ENCODE measurements at places on chromosomes 7 and 10.

- no peak for DNase-seq
These were observed 46.4 kb upstream of the NKX6-2 start for GRCh38 chr10:132832186-132832969.

- DNase-seq = no peak
These were observed 156.8 kb downstream of the FRMD4A start for GRCh38 chr10:14173706-14174594.

GRCh38 chr10:68334672-68335467 lies 2.1 kb upstream of the PBLD start:
- no peak for DNase-seq

GRCh38 chr7:135599471-135599870 lies 41.8 kb downstream of the NUP205 start:
- no peak for DNase-seq

DNA sequence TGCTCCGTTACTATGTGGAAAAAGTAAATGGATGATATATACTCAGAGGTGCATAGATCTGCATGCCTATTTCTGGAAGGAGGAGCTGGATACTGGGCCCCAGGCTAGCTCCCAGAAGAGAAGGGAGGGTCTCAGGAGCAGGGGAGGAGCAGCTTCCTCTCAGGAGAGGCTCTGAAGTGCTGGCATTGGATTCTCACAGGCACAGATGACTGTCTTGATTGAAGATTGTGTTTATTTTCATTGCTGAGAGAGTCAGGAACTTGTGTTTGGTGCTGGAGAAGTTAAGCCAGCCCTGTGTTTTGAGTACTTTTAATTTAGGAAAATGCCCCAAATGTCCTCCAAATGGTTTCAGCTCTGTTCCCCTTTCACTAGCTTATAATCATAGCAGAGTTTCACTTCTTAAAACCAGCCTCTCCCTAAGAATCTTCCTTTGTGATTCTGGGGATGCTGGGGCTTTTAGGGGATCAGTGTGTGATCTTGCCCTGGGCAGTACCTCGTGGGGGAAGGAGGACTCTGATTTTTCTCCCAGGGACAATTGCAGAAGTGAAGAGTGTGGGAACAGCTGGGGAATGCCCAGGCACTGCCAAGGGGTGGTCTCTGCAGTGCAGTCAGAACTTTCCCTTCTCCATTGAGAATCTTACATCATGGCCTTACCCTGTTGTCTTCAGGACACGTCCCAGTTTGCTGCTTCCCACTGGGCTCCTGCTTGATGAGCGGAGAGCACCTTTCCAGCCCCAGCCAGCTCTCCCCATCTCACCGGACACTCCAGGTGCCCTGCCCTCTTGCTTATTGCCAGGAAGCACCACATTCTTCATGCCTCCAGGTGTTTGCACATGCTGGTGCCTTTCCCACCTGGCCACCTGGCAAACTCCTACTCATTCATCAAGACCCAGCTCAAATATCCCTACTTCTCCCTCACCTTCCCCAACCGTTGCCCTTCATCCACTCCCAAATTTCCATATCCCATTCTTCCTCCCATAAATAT lies 102.8 kb downstream of the ARHGAP22 start:
- DNase-seq = no peak

- no peak for DNase-seq
These were observed 90.0 kb downstream of the PLCE1 start for GRCh38 chr10:94083662-94084265.

DNA sequence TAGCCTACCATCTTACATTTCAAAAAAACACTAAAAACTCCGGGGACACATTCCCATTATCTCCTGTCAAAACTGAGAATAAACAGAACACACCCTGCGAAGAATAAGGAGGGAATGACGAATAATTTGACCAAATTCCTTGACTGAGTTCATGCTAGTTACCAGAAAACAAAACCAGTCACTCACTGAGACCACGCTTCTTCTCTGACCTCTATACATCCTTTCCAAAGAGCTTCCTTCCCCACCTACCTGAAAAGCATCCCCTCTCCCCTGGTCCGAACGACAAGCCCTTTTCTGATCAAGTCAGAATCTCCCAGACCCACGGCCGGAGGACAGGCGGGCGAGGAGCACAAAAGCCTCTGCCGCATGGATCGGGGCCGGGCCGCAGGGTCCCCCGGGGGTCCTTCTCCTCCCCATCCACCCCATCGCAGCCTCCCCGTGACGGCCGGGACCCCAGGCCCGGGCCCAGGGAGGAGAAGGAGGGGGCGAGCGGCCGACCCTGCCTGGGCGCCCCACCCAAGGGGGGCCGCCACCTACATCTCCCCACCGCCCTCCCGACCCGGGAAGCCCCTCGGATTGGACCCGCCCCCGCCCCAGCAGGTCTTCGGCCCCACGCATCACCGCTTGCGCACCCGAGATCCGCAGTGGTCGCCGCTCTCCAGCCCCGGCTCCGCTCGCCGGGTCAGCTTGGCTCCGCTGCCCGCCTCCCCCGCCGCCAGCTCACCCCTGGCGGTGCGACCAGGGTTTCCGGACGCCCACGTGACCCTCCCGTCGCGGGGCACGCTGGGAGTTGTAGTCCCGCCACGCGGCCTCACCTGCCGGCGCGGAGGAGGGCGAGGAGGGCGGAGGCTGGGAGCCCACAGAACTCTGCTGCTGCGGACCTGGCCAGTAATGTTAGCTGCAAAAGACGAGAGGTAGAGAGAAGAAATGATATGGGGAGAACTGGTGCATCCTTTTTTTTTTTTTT lies at the start of gene SLC37A3:
TSS of gene SLC37A3 (minus strand) at position 747 of the 967 bp plus-strand sequence. CDS start 16,004 bp downstream, outside the sequence.
- peak; percentile 73 for DNase-seq

- no peak for DNase-seq
These were observed 2.6 kb downstream of the COX19 start for GRCh38 chr7:972676-973309.

DNA sequence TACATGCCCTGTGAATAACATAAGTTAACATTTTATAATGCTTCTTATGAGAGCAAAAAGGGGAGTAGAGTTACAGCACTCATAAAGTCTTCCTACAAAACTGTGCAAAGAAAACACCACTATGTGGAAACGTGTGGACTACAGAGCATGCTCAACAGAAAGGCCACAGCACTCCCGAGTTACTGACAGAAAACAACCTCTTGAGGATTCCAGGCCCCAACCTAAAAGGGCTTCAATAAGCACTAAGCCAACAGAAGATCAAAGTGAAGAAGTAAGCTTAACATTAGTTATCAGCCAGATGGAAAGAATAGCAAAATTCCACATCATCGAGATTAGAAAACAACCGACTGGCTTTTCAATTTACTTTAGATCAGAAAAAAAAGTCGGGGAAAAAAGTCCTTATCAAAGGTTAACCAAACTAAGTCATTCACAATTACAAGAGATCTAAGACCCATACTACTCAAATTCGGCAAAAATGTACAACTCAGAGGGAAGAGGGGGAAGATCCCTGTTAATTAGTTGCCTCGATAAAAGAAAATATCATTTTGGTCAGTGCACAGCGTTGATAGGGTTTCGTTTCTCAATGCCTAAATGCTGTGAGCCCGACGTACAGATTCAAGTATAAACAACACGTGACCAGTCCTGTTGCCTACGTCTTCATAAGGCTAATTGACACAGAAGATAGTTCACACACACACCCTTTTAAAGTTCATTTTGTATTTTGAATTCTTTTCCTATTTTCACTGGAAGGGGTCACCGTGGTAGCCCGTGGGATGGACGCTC lies 1.4 kb downstream of the KBTBD2 start:
- DNase-seq = no peak

DNA sequence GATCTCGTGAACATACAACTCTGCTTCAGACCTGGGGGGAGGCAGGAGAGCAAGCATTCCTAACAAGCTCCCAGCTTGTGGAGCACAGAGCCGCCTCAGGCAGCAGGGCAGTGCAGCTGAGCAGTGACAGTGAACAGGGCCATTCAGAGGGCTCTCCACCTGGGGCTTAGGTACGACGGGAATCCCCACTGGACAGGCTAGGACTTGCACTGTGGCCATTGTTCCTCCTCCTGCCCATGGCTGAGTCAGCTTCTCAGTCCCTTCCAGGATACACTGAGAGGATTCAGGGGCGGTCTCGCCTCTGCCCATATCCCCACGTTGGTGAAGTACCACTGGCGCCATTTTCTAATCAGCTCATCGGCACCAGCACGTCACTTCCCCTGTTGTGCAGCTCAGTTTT lies 71.1 kb downstream of the FIGNL1 start:
- no peak for DNase-seq

DNA sequence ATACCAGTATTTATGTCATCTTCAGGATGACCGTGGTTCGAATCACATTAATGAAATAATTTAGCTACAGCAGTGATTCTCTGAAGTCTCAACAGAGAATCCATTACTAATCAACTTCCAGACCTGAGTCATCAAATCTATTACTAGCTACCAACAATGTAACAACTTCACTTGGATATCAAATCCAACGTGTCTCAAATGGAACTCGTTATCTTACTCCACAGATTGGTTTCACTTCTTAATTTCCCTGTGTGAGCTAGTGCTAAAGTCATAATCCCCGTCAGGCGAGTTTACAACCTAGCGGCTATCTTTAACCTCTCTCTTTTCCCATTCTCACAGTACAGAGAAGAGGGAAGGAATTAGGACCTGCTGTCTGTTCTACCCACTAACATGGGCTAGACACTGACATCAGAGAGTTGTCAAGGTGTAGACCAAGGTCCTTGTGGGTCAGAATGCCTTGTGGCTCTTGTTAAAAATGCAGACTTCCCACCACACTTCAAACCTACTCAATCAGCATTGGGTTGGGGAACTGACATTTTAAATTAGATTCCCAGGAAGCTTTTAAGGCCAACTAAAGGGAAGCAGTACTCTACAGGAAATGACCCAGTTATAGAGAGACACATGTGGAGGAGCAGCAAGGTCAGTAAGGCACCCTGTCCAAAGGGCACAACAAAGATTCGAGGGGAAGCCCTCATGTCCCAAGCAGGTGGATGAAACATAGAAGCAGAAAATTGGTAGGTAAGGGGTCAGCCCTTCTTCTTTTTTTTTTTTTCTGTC lies 57.3 kb upstream of the GSAP start:
- no peak for DNase-seq

GRCh38 chr10:15808204-15808797 lies 52.0 kb downstream of the MINDY3 start:
- DNase-seq = no peak

DNA sequence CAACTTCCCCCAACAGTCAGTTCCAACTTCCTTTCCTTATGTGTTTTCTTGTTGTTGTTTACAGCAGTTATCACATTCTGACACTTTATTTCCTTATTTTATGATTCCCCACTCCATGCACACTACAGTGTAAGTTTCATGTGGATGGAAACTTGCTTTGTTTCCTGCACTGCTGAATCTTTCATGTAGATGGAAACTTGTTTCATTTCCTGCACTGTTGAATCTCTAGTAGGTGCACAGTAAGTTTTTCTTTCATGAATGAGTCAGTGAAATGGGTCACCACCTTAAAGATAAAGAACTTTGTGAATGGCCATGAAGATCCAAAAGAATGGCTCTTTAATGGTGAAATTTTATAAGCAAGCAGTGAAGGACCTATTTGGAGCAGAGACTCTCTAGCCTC lies 61.4 kb downstream of the SHOC2 start:
- DNase-seq = no peak

DNA sequence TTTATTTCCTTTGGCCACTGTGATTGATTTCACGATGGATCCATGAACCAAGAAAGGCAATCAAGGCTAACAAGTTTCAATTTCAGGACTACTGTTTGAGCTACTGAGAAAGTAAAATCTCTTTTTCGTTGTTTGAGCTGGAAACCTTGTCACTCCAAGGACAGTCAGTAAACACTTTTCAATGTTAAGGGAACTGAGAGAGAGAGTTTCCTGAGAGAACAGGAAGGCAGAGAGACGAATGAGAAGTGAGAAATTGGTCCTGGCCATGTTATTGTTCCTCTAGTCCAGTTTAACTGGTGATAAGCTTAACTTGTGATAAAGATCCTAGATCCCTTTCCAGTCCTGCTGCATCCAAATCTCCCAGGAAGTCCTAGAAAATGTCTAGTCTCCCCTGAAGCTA lies 909 bp upstream of the AKR1D1 start:
- no peak for DNase-seq

DNA sequence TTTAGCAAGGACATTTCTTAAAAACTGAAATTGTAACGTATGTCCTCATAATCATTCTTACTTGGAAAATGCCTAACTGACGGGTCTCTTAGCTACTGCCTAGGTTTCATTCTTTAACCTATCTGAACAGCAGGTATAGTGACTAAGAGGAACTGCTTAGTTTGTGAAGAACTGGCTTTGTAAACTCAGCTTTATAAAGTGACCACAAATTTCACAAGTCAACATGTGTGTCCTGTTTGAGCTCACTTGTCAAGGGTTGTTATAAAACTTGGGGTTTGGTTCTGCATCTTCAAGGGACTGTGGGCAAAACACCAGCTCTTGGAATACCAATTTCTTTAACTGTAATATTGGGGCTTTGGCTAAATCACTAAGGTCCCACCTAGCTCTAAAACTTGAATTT lies 32.2 kb downstream of the MRPS33 start:
- no peak for DNase-seq

GRCh38 chr10:69837261-69837660 lies 35.6 kb downstream of the COL13A1 start:
- DNase-seq = no peak

DNA sequence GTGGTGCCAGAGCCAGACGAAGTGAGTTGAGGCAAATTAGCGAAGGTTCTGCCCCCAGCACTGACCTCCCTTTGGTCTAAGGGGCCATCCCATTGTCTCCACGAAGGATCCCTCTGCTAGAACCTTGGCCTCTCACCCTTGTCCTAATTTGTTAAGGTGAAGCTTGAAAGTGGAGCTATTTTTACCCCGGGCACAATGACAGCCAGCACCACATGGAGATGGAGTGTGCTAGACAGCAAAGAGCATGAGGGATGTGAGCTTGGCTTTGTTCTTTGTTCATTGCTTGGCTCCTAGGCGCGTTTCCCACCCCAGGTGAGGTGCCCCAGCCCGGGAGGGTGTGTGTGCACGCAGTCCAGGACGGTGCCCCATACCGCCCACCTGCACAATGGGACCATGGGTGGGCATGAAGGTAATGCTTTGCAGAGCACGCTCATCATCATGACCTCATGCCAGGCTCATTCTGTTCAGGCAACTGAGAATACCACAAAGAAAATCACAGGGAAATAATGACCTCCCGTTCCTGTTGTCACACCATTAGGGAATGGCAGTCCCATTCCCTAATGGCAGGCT lies 361.0 kb upstream of the FZD8 start:
- DNase-seq = no peak

- DNase-seq = no peak
These were observed 110.5 kb downstream of the SVIL start for GRCh38 chr10:29524294-29524693.

- DNase-seq = no peak
These were observed 650.8 kb upstream of the CELF2 start for GRCh38 chr10:10366836-10367235.
